ENCODE measurements at places on chromosomes 2 and 18.

DNA sequence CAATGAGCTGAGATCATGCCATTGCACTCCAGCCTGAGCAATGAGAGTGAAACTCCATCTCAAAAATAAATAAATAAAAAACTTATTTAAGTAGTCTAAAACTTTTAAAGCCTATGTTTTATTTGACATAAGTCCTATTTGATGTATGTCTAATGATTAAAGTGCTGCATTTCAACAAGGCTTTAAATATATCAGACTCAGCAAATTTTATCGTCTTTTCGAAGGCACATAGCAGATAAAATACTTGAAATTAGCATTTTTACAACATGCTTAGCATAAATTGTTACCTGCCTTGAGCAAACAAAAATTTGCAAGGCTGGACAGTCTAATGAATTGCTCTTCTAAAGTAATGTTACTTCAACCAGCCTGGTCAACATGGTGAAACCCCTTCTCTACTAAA lies 85.9 kb downstream of the PRKRA start:
- no peak for DNase-seq

DNA sequence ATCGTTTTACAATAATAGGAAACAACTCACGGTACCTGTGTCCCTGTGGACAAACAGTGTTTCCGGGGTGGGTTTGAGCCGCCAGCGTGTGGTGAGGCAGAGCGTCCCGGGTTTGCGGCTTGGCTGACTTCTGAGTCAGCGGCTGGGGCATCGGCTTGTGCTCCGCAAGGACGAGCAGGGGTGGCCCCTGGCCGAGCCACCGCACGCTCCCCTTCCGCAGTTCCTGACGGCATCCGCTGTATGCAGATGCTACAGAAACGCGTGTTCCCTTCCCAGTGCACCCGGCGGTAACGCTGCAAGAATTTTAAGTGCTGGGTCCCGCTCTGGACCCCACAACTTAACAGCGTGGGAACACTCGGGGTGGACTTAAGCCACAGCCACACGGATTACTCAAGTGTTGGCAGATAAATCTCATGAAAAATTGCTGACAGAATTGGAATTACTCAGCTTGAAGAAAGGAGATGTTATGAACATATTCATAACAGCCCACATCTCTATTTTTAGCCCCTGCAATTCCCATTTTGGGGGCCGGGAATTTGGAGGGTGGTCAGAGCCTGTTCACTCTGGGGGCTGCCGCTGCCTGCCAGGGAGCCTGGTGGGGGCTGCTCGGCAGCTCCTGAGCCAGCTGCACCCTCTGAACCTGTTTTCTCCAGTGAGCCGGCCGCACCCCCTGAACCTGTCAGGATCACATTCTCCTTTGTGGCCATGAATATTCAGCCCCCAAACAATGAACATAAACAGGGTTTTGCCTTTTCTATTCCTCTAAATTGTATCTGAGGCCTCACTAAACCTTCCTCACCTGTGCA lies 12.6 kb upstream of the KCNG2 start:
- DNase-seq: no peak

DNA sequence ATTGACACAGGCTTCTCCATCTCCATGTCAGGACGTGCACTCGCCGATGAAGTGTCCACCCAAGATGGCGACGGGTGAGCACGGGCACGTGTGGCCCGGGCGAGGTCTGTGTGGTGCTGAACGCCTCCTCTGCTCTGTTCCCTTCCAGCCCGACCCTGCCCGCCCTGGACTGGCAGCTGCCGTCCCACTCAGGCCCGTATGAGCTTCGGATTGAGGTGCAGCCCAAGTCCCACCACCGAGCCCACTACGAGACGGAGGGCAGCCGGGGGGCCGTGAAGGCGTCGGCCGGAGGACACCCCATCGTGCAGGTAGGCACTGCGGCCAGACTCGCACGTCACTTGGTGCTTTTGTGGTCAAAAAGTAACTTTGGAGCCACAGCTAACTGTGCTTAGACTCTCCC lies 37.7 kb downstream of the NFATC1 start:
- DNase-seq: no peak

DNA sequence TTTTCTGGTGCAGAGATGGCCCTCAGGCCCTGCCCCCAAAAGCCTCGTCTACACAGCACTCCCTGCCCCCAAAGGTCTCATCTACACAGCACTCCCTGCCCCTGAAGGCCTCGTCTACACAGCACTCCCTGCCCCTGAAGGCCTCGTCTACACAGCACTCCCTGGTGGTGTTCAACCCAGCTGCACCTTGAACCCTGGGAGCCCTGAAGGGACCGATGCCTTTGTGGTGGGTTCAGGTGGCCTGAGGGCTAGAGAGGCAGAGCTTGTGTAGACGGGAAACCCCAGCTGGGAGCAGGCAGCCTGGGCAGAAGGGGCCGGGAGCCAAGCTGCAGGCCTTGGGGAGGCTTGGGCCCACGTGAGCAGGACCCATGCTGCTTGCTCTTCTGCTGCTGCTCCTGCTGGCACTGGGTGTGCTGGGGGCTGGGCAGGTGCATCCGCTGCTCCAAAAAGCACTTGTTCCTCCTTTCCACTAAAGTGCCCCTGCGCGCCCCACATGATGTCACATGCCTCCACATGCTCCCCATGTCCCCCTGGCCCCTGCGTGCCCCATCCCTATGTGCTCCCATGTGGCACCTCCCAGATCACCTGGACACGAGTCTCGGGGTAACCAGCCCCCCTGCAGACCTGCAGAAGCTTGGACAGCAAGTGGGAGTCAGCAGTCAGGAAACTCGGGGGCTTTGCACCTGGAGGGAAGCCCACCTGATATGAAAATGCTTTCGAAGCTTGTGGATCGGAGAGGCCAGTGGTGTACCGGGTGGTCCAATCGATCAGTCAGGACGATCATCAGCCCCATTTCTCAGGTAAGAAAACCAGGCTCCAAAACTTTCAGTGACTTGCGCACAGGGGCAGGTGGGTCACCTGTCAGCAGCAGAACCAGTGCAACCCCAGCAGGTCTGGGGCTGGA lies 94.9 kb upstream of the CTDP1 start:
- peak; percentile 31 for DNase-seq

- no peak for DNase-seq
These were observed 8.3 kb upstream of the TMEM178A start for GRCh38 chr2:39657287-39657937.

DNA sequence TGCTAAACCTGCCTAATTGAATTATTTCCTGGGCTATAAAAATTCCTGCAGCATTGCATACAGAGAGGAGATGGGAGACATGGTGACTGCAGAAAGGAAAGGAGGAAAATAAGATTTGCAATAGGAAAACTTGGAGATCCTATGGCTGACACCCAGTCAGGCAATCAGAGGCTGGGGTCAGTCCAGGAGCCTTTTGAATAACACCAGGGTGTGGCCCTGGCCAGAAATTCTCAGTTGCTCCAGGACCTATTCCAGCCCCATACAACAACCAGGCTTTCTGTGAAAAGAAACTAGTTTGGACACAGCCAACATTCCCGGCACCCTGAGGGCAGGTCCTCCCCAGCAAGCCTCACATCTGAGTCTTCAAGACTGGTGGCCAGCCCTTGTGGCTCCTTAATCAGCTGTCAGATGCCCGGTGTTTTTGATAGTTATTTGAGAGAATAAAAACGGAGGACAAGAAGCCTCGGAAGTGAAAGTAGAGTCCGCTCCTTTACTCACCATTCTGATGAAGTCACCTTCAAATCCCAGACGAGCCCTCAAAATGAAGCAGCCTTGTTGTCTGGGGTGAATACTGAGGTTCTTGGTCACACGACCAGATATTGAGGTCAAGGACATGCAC lies 31.1 kb upstream of the GMCL1 start:
- no peak for DNase-seq

DNA sequence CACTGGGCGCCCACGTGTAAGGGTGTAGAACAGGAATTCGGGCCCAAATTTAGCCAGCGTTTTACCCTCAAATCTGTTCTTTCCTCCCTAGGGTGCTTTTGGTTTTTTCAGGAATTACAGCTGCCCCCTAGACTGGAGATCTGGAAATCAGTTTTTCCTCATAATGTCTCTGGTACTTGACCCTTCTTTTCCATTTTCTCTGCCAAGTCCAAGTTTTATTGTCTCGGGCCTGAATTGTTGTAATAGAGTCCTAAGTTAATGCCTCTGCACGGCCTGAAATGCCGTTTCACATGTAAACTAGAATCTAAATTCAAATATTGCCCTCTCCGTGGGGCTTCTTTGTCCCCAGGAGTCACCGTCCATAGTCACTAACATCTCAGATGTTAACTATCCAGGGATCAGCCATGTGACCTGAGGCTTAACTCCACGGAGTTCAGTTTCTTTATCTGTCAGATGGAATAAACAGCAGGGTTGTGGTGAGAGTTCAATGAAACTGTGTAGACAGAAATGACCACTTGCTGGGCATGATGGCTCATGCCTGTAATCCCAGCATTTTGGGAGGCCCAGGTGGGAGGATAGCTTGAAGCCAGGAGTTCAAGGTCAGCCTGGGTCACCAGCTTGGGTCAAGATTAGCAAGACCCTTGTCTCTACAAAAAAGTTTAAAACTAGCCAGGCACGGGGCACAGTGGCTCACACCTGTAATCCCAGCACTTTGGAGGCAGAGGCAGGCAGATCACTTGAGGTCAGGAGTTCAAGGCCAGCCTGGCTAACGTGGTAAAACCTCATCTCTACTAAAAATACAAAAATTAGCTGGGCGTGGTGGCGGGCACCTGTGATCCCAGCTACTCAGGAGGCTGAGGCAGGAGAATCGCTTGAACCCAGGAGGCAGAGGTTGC lies 12.7 kb upstream of the CABLES1 start:
- DNase-seq: no peak

GRCh38 chr2:3664925-3665324 lies 6.9 kb downstream of the ALLC start:
- DNase-seq: no peak

All from natural killer cell treated with Interleukin-12 subunit alpha and Interleukin-12 subunit beta and Interleukin-15 and Interleukin-18, amount 100 ng/mL, for 72 hours (primary cell).